ENCODE measurements at places on chromosomes 1 and 21. TPM values are rescaled to one million over a fixed set of nuclear protein-coding genes. Genes with fewer than 3 reads are reported as not detected.

The CD164L2 gene
- total RNA-seq = not detected

- DNase-seq = no peak
These were observed 152.0 kb downstream of the ADGRL4 start for GRCh38 chr1:78854556-78854955.

DNA sequence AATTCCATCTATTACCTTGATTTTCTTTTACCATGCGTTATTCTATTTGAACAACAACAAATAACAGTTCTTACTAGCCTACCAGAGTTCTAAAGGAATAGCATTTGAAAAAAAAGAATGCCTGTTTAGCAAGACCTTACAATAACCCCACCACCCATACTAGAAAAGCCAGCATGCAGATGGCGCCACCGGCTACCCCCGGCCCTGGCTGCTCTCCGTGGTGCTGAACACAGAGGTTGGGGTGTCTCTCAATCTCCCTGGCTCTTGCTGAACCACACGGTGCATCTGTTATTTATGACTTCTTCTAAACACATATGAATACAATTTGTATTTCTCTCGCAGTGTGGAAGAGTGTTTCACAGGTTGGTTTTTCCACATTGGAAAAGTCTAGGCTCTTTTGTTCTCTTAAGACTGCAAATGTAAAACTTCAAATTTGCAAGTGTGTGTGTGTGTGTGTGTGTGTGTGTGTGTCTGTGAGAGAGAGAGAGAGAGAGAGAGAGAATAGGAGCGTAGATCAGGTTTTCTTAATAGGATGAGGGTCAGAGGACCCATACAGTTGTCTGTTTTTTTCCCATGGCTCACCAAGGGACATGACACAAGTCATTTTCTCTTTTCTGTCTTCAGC lies 13.6 kb downstream of the GRIK3 start:
- DNase-seq = no peak

The MAP10 gene
- total RNA-seq = 0.10 TPM

GRCh38 chr21:31985398-31985797 lies 112.6 kb downstream of the HUNK start:
- no peak for DNase-seq

DNA sequence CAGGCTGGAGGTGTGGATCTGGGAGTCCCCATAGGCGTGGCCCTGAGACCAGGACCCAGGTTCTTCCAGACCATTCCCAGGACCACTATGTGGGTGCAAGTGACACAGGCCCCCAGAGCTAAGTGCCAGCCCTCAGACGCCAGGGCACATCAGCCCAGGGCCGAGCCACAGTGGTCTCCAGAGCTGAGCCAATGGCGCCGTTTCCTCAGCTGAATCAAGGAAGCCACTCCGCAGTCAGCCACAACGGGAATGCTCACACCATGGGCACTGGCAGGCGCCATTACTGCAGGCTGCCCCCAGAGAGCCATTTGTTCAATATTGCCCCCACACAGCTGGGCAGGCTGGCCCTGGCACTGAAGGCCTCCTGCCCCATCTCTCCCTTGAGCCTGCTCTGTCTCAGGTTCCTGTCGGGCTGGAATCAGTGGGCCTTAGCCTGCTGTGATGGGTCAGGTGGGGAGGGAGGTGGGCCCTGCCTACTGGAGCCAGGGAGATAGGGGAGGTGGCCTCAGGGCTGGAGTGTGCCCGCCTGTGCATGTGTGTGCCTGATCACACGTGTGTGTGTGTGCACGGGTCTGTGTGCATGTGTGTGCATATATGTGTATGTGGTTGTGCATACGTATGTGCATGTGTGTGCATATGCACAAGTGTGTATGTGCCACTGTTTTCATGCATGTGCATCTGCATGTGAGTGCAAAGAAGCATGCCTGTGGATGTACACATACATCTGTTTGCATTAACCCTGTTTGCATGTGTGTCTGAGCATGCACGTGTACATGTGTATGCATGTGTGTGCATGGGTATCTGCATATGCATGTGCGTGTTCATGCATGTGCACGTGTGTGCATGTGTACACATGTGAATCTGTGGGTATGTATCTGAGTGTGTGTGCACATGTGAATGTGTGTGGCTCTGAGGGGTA lies 6.1 kb downstream of the GJC2 start:
- no peak for DNase-seq

The ADCY10 gene
- total RNA-seq = not detected

The KRTAP21-2 gene
- not detected for total RNA-seq

DNA sequence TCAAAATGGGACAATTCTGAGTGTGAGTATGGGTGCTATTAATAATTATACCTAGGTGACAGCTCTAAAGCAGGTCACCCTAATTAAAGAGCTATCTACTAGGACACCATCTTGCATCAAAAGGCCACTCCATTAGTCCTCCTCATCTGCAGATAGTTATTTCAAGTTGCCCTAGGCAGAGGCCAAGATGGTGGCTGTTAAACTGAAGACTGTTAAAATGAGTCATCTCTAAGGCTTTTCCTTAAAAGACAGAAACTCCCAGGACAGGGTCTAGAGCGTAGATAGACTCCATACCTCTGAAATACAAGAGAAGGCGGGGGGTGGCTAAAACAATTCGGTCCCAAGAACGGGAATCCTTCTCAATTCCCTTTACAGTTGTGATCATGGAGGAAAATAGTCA lies 4.5 kb upstream of the ZNF697 start:
- DNase-seq = peak; percentile 12

GRCh38 chr1:41673378-41673777 lies 188.9 kb upstream of the EDN2 start:
- no peak for DNase-seq

GRCh38 chr1:87149241-87150041 lies 179.2 kb upstream of the LMO4 start:
- peak; percentile 53 for DNase-seq

DNA sequence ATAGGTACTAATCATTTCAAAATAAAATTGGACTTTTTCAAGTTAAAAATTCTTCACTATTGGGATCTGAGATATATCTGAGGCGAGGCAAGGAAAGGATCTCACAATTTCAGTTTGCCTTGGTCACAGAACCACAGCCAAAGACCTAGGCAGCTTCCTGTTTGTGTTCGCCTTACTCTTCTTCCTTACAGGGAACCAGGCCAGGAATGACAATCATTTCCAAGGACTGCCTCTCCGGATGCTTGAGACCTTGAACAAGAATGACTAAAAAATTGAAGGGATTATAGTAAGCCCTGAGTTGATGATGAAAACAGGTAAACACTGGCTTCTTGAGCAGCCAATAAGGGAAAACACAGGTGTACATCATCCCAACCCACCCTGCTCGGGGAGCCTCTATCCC lies 35.2 kb upstream of the SERBP1 start:
- DNase-seq = no peak

- DNase-seq = no peak
These were observed 26.3 kb downstream of the CLIC4 start for GRCh38 chr1:24771574-24771973.

GRCh38 chr1:156571919-156572662 lies at the start of gene IQGAP3:
IQGAP3 (minus strand) TSS chr1:156572565; CDS start chr1:156572529, 36 bp downstream.
- DNase-seq = peak; percentile 82

DNA sequence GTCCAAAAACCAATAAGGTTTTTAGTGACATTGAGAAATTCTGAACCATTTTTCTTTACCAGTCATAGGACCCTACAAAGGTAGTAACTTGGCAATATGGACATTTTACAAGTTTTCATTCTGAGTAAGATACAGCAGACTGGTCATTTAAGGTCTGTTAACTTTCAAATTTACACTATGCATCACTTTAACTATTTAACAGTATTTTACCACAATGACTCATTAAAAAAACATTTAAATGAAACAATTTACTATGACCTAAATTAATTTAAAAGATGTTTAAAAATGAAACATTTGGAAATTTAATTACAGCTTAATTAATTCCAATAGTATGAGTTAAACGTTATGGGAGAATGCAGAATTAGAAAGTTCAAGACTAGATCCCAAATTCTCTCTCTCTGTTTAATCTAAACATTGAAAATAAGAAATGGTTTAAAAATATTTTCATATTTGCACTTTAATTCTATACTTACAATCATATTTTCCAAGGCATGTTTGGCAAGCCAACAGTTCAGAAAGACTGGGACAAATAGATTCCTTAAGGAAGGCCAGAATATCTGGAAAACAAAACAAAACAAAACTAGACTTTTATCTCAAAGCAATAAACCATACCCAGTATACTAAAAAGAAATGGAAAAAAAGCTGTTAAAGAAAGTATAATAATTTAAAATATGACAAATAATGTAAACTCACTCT lies 140.9 kb downstream of the KCNT2 start:
- DNase-seq = no peak

The LEFTY1 gene
- not detected for total RNA-seq

DNA sequence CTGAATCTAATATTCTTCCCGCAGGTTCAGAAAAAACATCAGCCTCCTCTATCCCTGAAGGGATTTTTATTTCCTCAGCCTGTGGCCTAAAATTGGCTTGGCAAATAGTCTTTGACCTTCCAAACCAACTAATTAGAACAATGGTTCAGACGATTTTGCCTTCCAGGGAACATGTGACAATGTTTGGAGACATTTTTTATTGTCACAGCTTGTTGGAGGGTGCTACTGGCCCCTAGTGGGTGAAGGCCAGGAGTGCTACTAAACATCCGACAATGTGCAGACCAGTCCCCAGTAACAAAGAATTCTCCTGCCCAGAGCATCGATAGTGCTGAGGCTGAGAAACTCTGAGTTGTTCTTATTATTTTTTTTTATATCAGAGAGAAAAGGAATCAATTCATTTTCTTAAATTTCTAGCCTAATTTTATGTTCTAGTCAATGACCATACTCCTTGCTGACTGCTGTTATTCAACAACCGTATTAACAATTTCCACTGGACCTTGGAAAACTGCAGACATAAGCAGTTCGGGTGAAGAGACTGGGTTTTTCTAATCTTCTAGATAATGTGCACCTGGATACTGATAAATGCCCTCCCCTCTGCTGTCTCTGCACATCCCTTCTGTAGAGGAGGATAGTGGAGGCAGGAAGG lies 280.7 kb downstream of the LMX1A start:
- peak; percentile 49 for DNase-seq

DNA sequence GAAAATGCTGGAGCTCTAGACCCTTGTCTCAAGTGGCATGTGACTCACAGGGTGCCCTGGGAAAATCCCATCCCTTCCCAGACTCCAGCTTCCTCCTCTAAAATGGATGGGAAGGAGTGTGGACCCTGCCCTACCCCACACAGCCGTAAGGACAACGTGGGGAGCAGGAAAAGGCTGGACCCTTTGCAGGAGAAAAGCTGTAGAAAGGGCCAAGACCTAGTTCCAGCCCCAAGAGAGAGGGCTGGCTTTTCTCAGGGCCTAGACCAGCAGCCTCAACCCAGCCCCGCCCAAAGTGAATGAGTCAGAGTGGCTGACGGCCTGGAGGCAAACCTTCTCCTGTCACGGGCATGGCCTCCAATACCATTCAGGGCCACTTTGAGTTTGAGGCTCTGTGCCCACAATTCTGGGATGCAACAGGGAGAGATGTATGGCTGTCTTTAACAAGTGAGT lies 1.1 kb downstream of the LAMB3 start:
- peak; percentile 82 for DNase-seq

The CIART gene
- 8.7 TPM for total RNA-seq

GRCh38 chr1:100924212-100924611 lies 28.3 kb downstream of the SLC30A7 start:
- no peak for DNase-seq

The FAM72D gene
- total RNA-seq = 1.5 TPM

The USH2A gene
- 0.02 TPM for total RNA-seq

The CD53 gene
- not detected for total RNA-seq

DNA sequence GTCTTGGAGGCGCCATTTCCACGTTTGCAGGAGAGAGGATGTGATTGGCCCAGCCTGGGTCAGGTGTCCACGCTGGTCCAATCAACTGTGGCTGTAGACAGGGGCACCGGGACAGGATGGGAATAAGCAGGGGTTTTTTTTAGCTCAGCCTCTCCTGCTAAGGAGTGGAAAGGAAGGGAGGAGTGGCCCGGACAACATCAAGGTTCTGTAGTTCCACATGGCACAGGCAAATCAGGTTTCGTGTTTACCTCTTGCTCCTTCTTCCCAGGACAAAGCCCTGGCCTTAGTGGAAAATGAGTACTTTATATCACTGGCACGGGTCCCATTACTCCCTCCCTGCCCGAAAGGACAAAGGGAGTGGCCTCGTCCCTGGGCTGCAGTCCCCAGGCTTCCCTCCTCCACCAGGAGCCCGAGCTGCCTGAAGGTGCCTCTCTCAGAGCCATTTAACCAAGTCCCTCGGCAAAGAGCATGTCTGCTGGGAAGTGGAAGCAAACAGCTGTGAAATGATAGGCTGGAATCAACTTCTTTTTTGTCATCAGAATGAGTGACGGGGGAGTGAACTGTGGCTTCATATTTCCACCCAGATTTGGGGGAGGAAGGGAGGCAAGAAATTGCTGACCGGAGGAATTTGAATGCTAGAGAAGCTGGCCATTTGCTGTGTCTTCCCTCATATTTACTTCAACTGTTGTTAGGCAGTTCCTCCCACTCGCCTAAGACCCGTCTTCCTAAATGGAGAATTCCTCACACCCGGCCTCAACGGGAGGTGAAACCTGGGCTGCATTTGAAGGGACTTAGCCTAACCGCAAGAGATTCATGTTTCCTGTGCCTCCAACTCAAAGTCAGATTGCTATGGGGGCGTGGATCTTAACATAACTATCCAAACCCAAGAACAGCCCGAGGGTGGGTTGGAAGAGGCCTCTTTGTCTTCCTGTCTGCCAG lies 84.9 kb upstream of the SLC44A3 start:
- DNase-seq = no peak

DNA sequence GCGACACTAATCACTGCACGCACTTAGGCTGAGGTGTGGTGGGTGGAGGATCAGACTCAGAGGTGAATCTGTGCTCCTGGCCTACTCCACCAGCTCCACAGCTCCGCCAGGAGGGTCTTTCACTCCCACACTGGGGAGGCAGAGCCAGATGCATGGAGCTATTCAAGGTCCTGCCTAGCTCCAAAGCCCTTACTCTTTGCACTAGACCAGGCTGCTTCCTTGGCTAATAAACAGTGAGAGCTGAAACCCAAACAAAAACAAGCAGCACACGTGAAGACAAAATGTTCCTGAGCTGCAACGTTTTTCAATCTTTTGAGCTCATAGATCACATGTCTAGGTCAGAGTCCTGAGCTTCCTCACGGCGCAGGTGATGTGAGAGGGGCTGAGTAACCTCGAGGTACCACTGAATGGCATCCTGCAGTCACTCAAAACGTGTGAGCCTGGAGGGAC lies 19.2 kb downstream of the CAPZB start:
- DNase-seq = no peak

Data from HFFc6 (cell line).